ENCODE measurements at places on chromosomes 1 and 21.

DNA sequence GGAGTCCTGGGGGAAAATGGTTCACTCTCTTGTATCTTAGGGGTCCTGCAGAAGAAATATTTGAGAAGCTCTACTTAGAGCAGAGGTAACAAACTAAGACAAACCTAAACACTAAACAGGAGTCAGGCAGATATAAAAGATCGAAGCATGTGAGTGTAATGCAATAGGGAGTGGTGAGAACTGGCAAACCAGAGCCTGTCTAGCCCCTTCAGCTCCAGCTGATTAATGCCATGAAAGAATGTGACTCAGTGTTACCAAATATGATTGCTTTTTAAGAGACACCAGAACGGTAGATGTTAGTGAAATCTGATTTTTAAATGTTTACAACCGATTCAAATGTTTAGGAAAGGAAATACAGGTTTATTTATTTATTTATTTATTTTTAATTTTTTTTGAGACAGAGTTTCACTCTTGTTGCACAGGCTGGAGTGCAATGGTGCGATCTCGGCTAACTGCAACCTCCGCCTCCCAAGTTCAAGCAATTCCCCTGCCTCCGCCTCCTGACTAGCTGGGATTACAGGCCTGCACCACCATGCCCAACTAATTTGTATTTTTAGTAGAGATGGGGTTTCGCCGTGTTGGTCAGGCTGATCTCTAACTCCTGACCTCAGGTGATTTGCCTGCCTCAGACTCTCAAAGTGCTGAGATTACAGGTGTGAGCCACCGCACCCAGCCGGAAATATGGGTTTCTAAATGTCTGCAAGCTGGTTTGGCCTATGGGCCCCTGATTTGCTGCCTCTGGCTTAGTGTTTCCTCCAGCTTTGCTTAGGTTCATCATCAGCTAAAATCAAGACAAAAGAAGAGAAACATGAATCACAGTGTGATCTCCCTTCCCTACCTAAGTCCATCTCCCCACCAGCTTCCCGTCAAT, 12.2 kb downstream of the TXNIP start:
- no peak for DNase-seq

- DNase-seq = no peak
These were observed 55.9 kb upstream of the RCC1 start for GRCh38 chr1:28449904-28450303.

DNA sequence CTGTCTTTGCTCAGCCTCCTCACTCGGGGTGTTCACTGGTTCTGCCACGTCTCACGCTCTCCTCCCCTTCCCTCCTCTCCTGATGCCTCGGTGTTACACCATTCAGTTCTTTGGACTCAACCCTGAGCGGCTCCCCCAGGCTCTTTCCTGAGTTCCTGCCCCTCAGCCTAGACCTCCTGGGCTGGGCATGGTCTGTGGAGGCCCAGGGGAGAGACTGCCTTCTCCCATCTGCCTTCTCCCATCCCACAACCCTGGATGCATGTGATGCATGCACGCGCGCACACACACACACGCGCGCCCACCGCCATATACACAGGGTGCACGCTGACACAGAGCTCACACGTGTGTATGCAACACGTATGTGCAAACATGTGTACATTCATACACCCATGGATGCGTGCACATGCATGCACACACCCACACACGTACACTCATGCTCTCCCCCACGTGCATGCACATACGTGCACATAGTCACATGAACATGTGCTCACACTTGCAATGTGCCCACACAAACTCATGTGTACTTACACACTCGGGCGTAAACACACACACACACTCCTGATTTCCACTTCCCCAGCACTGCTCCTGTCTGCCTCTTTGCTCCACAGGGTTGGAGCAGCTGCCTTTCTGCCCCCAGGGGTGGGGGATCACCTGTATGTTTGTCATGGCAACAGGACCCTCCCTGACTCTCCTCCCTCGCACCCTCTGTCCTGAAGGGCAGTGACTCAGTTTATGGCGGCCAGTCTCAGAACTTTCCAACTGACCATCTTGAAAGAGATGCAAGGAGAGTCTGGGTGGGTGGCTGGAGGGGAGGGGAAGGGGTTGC, 59.0 kb downstream of the HUNK start:
- no peak for DNase-seq

GRCh38 chr1:6594977-6595740, 7.5 kb downstream of the KLHL21 start:
- no peak for DNase-seq

DNA sequence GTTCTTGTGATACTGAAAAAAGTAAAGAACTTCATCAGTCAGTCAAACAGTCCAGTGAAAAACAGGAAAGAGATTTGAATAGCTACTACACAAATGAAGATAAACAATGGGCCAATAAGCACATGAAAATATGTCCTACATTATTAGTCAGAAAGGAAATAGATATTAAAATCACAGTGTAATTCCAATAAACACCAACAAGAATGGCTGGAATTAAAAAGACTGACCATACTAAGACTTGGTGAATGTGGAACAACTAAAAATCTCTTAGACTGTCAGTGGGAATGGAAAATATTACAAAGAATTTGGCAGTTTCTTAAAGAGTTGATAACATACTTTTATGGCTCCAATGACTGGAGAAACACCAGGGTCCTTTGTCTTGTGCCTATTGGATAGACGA, 241.8 kb upstream of the USP24 start:
- DNase-seq = no peak

DNA sequence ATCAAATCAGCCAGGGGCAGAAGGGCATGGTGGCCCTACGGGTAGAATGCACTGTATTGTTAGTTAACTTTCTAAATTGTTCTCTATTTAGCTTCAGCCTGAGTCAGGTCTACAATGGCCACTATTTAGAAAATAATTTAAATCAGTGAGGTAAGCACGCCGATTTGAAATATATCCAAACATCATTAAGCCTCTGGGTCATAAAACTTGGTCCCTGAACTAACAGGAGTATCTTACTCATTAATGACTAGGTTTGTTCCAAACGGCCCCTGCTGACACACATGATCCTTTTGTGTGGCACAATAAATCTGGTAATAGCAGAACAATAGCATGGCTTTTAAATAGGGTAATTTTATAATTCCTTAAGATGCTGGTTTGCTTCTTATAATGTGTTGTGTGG, 48.4 kb downstream of the STX6 start:
- DNase-seq = no peak

Data from caudate nucleus (tissue), 63 donors.